ENCODE measurements at places on chromosomes 2 and 18.

DNA sequence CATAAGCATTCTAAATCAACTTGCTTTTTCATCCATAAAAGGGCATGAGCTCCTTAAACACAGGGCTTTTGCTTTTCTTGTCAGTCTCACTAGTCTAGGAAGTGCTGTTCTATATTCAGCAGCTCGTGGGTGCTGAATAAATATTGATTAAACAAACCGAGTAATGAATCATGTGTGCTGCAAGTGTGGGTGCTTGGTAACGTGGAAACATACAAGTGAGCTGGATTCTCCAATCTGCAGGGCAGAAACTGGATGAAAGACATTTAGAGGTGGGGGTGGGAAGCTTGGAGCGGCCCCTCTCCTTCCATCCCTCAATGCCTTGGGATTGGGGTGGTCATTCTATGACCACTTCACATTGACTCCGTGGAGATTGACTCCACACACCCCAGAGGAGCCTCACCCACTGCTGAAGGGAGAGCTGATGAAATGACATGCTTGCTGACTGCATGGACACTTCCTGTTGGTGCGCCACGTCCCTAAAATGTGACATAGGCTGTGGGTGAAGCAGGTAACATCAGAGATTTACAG lies 114.6 kb downstream of the DOCK10 start:
- DNase-seq: peak; percentile 61

DNA sequence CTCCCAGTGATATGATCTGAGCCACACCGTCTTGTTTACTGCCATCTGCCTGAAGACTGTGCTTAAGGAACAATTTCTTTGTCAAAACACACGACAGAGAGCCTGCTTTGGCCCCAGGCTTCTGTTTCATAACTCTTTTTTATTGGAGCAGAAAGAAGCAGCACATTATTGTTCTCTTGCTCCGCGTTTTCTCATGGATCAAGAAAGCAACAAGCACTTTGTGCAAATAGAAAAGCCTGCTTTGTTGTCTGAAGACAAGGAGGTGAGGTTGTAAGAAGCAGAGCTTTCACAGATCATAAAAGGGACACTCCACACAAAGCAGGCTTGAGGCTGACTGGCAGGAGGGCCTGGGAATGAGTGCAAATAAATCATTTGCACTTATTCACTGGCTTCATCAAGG lies 118.3 kb upstream of the FAM136A start:
- no peak for DNase-seq

DNA sequence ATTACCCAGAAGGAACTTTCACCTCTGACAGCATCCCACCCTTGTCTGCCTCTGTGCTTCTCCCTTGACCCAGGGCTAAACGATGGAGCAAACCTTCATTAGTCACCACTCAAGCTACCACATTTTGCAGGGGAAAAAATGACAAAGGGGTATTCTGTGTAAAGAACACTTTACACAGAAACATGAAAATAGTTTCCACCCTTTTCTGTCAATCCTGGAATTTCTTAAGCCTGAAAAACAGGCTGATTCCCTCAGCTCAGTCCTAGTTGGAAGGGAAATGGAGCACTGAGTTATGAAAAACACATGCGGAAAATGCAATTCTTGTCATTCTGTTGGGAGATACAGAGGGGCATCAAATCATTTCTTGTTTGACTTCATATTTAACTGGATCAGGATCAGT lies 175.0 kb upstream of the HNRNPA3 start:
- no peak for DNase-seq

- no peak for DNase-seq
Observed at GRCh38 chr2:182761903-182762302, 45.8 kb downstream of the DNAJC10 start.

DNA sequence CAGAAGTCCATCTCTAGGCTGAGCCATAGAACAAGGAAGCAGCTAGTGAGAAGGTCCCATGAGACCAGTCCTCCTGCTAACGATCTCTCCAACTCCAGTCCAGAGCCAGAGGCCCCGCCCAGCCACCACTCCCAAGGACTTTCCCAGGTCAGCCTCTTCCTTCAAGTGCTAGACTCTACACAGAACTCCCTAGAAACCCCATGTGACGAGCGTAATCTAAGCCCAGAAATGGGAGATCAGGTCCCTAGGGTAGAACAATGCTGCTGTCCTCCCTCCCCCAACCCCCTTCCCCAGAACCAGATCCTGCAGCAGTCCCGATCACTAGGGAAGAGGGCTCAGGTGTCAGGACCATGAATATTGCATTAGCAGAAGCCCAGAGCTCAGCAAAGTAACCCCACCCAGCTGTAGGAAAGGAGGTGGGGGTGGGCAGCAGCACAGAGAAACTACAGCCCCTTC lies 6.9 kb downstream of the DCTN1 start:
- no peak for DNase-seq

DNA sequence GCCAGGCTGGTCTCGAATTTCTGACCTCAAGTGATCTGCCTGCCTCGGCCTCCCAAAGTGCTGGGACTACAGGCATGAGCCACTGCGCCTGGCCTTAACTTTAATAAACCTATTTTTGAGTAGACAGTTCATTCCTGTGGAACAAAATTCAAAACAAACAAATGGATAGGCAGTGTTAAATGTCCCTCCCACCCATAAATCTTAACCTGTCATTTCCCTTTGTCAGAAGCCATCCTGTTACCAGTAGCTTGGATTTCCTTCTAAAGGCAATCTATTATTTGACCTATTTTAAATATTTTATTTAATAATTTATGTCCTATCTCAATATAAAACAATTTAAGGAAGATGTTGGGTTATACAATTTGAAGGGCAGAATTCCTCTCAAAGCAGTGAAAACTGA lies 6.6 kb upstream of the C2orf72 start:
- no peak for DNase-seq

DNA sequence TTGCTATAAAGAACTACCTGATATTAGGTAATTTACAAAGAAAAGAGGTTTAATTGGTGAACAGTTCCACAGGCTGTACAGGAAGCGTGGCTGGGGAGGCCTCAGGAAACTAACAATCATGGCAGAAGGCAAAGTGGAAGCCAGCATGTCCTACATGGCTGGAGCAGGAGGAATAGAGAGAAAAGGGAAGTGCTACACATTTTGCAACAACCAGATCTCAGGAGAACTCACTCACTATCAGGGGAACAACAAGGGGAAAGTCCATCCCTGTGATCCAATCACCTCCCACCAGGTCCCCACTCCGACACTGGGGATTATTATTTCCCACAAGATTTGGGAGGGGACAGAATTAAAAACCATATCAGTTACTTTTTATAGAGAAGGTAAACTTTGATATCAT lies 273.5 kb upstream of the MMADHC start:
- DNase-seq: no peak

- no peak for DNase-seq
Observed at GRCh38 chr2:227406177-227407031, 18.7 kb upstream of the SCYGR1 start.

GRCh38 chr2:155377266-155377680 lies 678.8 kb downstream of the KCNJ3 start:
- DNase-seq: no peak

GRCh38 chr2:48738806-48739205 lies 16.7 kb downstream of the LHCGR start:
- DNase-seq: no peak

- DNase-seq: no peak
Observed at GRCh38 chr2:147460155-147460554, 384.7 kb upstream of the ACVR2A start.

DNA sequence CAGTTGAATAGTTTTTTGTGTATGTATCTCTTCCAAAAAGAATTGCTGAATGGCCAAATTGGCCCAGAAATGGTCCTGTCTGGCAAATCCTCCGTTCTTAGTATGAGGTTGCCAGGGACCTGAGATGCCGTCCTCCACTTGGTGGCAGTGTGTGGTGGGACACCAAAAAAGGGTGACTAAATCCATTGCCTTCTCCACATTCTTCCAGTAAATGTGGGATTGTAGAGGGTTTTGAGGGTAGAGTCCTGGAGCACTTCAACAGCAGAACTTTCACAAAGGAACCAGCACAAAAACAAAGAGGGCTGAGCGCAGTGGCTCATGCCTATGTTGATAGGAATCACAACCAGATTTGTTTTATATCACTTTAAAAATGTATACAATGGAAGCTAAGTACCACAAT lies 199.9 kb downstream of the BCL2 start:
- no peak for DNase-seq

DNA sequence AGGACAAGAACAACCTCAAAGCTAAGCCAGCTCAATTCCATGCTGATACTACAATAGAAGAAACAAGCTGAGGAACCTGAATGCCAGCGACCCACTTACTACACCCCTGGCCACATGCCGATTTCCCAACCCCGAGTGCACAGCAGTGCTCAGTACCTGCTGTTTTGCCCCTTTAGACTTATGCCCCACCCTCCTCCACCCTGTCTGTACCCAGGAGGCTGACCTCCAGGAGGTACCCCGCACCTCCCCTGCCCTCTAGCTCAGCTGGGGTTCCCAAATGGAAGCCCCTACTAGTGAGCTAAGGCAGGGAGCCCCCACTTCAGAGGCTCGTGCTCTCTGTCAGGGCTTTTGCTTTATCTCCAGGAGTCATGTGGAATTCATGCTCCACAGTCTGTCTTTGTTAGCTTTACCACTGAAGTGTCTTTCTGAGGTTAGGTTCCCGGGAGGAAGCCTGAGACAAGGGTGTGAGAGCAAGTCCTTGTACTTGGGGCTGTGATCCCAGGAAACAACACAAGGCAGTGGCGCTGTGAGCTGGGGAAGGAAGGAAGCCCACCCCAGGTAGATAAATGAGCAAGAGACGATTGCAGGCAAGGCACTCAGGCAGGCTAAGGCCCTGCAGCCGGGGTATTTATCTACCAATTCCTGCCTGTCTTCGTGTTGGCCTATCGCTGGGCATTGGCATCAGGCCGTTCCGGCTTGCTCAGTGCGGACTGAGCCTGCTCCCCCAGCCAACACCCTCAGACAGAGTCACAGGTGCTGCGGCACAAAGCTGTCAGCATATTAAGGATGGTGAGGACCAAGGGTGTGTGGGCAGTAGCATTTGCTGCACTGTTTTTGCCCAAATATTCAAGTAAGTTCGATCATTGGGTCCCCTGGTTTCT lies 220.5 kb downstream of the CYP26B1 start:
- DNase-seq: no peak

DNA sequence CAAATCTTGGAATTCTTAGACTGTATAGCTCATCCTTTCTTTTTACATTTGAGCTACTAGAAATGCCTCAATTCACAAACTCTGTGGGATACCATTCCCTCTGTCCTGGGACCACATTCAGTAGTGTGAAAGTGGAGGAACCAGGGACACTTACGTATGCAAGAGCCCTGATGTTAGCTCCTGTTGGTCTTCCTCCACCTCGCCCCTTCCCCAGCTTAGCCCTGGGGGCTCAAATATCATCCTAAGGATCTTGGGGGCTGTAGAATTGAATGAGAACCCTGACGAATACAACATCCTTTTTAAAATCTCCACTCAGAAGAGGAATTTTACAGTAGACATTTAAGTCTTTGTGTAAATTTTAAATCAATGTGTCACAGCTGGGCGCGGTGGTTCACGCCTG lies 65.2 kb upstream of the RAPH1 start:
- DNase-seq: no peak

- no peak for DNase-seq
Observed at GRCh38 chr18:7608781-7609201, 41.7 kb downstream of the PTPRM start.

DNA sequence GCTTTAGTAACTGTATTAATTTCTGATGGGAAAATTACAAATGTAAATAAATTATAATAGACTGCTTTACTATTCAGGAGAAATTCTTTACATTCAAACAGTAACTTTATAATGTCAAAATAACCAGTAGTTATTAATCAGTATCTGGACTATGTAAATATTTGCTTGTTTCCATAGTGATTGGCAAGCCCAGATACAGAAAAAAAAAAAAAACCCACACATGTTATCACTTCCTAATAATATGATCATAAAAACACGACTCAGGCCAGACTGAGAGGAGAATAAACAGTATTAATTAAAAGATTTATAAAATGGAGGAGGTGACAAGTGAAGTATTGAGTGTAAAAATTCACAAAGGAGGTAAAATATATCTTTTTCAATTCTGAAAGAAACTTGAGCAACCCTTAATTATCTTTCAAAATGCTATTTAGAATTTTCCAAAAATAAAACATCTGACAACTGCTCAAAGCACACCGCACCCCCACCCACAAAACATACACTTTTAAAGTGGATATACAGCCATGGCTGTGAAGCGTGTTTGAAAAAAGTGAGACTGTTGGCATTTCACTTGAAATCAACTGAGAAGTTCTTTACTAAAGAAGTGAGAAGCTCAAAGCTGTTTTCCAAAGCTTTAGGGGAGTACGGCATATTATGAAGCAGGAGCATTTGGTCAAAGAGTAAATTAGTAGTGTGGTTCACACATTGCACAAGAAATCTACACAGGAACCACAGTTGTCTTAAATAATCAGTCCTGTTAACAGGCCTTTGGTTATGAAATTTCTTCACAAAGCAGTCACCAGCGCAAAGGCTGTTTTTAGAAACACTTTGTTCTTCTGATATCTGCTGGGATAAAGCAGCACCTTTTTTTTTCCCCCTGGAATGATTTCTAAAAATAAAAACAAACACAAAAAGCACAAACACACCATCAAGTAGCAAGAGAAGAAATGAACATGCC lies 475.8 kb downstream of the TXNL1 start:
- no peak for DNase-seq

DNA sequence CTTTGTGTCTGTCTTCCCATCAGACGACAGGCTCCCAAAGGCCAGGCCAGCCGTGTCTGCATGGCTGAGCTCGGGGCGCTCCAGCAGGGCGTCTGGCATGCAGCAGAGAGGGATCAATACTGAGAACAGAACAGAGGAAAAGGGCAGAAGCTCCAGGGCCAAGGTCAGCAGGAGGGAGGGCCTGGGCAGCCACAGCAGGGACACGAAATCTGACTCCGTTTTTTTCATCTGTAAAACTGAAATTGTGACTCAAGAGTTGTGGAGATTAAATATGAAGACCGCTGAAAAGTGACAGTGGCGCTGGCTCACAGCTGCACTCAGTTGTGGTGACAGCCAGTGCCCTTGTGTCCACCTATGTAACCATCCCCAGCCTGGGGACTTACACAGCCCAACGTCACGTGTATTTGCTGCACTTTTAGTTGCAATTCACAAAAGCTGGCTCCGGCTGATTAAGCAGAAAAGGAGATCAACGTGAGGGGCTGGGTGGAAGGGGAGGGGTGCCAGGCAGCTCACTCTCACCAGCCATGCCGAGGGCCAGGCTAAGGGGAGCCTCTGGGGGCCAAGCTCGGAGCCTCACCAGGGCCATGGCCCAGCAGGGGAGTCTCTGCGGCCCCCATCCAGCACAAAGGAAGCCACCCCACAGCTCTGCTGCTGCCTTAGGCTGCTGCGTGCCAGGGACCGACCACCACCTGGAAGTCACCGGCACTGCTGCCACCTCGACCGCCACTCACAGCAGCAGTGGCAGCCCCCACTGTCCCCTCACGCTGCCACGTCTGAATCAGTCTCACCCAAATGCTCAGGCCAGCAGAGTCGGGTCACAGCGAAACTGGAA lies 74.7 kb downstream of the EIPR1 start:
- no peak for DNase-seq

GRCh38 chr2:159262226-159262625 lies 24.3 kb downstream of the WDSUB1 start:
- no peak for DNase-seq

- DNase-seq: no peak
Observed at GRCh38 chr2:240931319-240931949, 25.3 kb downstream of the CROCC2 start.
